Activated CD4-positive, alpha-beta T cell treated with anti-CD3 and anti-CD28 coated beads, Interleukin-2, Interleukin-6, amounts not matched to agents 100 ng/mL and 50 ng/mL, durations not matched to agents 16 hours and 8 hours (primary cell): ENCODE measurements at places on chromosomes 5 and 9.

GRCh38 chr9:34049630-34050384, 1.1 kb upstream of the UBAP2 start:
- DNase-seq, result no peak

GRCh38 chr5:111461255-111461671, 51.1 kb downstream of the STARD4 start:
- DNase-seq, result no peak

GRCh38 chr5:95440825-95441224, 49.7 kb downstream of the FAM81B start:
- DNase-seq, result no peak

GRCh38 chr9:133151601-133152525, 11.9 kb downstream of the GBGT1 start:
- DNase-seq, result no peak

GRCh38 chr9:103407260-103407659, 412.1 kb downstream of the CYLC2 start:
- no peak for DNase-seq

DNA sequence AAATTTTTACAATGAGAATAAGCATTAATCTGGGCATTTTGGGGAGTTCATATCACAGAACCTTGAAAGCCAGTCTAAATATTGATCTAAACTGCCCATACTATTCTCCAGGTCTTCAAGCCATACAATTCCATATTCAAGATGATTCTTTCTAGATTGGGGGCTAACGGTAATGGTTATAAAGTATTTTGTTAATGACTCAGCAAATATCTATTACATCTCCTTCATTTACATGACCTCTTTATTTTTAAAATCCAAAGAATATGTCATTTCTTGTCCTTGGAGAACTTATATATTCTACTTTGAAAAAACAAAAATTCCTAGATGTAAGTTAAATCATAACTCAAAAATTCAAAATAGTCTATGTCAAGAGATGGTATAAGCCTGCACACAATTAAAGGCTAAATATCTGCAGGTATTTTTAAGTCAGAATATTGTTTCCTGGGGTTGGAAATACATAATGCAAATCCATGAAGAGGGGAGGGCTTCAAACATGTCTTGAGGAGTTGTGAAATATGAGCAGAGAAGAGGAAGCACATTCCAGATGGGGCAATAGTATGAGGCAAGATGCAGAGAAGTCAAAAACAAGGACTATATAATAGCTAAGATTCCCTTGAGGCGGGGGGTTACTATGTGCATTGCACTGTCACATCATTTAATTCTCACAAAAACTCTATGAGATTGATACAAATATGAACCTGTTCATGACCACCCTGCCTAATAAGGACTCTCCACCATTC, 526.4 kb downstream of the NR2F1-AS1 start:
- DNase-seq, result no peak

DNA sequence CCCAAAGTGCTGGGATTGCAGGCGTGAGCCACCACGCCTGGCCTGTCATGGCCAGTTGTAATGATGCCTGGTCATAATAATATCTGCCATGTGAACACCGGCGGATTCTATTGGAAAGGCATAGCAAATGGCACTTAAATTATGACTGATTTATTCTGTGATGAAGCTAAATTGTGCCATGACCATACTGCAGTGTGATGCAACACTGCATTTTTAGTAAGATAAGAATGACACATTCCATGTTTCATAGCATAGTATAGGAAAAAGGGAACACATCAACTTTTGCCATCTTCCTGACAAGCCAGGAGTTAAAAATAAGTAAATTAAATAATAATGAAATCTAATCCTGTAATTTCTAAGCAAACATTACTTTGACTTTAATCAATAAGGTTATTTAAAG, 30.4 kb upstream of the BICD2 start:
- DNase-seq, result no peak

GRCh38 chr5:172862165-172862801, 28.2 kb downstream of the ERGIC1 start:
- no peak for DNase-seq

- peak; percentile 22 for DNase-seq
These were observed 39.7 kb downstream of the RAPGEF6 start for GRCh38 chr5:131595088-131596033.

DNA sequence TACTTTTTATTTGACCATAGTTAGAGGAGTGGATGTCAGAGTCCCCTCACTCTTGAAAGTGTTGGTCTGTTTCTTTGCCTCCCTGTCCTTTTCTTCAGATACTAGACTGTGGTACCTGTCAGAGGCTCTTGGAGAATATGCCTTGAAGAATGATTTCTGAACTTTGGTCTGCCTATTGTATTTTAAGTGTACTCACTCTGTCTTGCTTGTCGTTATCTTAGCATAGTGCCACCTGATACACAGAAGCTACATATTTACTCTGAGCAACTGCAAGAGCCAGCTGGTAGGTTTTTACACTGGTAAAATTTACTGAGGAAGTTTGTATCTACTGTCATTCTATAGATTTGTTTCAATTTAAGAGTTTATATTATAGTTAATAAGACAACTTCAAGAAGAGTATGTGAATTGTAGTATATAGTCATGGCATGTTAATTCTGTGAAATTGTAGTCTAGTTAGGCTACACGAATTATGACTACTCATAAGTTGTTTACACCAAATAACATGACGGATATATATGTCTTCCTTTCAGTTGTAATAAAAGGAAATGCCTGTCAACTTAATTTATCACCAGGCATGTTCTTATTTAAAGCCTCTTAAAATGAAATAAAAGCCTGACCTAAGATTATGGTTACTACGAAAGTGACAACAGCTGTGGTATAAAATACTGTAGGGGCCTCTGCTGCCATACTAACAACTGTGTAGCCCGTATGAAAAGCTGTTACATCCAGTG, 201.7 kb downstream of the KDM4C start:
- no peak for DNase-seq

DNA sequence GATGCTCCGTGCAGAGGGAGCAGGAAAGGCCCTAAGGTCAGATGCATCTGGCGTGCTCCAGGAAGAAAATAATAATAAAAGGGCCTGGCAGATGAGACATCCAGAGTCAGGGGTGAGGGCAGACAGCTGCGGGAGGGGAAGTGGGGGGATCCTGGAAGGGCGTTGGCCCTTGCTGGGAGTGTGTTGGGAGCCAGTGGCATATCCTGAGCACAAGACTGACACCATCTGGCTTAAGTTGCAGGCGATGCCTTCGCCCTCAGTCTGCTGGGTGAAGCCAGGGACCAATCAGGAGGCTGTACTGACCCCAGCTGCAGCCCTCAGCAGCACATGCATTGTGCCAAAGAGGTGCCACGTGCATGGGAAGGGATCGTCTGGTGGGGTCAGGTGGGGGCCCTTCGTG, 3.8 kb downstream of the OR2V2 start:
- DNase-seq, result no peak

- DNase-seq, result no peak
These were observed 14.6 kb upstream of the GCNT1 start for GRCh38 chr9:76444322-76444929.

DNA sequence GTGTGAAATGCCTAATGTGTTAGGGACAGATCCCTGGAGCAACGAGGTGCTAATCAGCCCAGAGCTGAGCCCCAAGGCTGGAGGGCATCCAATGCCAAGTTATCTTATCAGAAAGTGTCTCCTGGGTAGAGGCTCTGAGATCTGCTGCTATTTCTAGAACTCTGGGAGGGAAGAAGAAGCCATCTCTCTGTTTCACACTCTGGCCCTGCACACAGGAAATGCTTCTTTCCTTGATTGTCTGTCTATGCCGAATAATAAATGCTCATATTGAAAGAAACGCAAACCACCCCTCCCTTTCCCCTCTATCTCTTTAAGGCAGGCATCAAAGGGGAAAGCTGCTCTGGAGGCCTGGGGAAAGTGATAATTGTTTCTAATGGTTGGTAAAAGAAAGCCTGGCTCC, 166.7 kb downstream of the PAPPA start:
- DNase-seq, result no peak

- no peak for DNase-seq
These were observed 73.2 kb downstream of the FGF1 start for GRCh38 chr5:142612494-142613270.

GRCh38 chr5:157651623-157652376, 438 bp downstream of the SOX30 start:
- peak; percentile 83 for DNase-seq

DNA sequence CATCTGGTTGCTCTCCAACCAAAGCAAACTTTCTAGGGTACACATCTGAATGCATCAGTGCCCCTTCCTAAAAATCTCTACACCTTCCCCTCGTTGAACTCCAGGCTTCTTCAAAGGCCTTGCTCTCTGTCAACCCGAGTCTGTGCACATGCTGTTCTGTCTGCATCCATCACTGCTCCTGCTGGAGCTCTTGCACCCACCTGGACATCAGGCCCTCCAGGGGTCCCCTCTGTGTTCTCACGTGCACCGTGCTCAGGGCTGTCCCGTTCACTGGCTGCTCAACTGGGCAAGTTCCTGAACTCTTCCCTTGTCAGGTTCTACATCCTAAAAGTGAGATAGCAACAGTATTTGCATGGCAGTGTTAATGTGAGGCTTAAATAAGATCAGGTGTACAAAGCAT, 62.7 kb upstream of the ANGPTL2 start:
- DNase-seq, result no peak

GRCh38 chr5:102603670-102604069, 104.9 kb upstream of the SLCO6A1 start:
- no peak for DNase-seq

DNA sequence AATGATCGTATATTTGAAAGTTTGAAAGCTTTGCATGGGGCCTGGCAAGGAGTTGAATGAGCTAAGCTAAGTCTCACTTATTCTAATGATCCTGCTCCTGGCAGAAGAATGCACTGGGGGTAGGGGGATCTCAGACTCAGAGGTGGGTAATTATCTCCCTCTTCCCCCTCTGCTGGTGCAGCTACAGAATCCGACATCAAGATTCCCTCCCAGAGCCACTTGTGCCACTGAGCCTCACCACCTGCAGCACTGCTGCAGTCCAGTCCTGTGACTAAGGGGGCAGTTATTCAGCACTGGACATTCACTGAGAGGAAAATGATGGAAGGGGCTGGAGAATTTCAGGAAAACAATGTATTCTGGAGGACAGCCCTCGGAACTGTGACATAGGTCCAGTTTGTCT, 205.8 kb downstream of the DEPDC1B start:
- DNase-seq, result no peak

GRCh38 chr5:172854451-172854871, 20.4 kb downstream of the ERGIC1 start:
- no peak for DNase-seq

DNA sequence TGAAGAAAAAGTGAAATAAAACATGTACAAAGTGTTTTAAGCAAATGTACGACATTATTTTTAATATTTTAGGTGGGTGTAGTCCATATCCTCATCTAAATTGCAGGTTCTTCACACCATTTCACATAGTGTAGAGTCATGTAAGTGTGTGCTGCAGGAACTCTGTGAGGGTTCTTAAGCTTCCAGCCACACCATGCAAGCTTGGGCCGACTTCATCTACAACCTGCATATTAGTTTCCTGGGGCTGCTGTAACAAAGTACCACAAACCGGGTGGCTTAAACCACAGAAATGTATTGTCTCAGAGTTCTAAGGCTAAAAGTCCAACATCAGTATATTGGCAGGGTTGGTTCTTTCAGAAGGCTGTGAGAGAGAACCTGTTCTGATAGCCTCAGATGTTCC, 10.2 kb downstream of the PAM start:
- no peak for DNase-seq

GRCh38 chr5:111224561-111225345, 569 bp downstream of the CAMK4 start:
- DNase-seq, result peak; percentile 33

DNA sequence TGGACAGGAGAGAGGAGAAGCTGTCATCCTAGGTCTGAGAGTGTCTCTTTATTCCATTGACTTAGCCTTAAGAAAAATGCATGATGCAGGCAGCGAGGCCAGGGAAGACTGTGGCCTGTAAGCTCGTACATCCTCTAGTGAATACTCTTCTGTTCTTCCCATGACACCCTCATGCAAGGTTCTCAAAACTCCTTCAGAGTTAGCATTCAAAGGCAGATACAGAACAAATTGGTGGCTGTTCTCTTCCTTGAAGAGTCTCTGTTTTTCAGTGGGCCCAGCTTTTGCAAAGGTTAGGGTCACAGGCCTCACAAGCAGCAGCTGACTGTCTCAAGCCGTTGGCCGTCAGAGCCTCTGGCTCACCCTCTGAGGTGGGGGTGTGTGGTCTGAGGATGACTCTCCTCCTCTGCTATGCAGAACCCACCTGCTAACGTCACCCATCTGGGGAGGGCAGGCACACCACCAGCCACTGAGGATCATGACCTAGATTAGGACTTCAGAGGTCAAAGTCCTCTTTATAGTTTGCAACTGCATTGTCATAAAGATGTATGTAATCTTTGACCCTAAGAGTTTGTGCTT, 15.1 kb downstream of the ADCY2 start:
- no peak for DNase-seq

DNA sequence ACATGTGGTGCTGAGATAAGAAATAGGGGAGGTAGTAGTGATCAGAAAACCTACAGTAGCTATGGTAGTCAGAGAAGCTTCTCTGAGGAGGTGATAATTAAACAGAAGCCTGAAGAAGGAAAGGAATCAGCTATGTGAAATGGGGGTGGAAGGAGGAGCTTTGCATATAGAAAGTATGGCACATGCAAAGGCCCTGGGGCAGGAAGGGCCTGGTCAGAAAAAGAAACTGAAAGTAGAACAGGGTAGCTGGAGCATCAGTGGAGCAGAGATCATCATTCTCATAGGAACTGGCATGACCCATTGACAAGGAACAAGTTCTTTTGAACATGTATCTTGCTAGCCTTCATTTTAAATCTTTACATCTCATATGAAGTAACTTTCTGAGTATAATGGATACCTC, 80.7 kb upstream of the ADRA1B start:
- no peak for DNase-seq

DNA sequence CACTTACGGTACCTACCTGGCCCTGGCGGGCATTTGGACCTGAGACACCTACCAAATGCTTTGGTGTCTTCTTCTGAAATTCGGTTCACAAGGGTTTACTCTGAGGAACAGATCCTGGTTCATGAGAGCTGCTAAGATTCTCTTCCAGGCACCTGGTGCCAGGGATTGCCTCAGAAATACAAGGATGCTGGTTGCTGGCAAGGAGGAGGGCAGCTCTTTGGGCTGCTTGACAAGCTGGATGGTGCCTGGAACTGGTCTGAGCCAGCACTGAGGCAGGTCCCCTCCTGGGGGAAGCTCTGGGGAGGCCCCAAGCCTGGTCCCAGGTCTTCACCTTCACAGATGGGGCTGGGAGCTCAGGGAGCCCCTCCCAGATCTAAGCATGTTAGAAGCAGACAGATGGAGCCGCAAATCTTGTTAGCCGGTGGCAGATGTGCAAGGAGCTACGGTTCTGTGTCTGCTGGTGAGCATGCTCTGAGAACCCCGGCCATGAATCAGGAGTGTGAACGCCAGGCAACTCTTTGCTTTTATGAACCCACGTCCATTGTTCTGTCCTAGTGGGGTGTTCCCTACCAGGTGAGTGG, 16.3 kb downstream of the FABP6 start:
- DNase-seq, result no peak
